ENCODE measurements at places on chromosomes 1 and 21. TPM values are rescaled to one million over a fixed set of nuclear protein-coding genes. Genes with fewer than 3 reads are reported as not detected.

DNA sequence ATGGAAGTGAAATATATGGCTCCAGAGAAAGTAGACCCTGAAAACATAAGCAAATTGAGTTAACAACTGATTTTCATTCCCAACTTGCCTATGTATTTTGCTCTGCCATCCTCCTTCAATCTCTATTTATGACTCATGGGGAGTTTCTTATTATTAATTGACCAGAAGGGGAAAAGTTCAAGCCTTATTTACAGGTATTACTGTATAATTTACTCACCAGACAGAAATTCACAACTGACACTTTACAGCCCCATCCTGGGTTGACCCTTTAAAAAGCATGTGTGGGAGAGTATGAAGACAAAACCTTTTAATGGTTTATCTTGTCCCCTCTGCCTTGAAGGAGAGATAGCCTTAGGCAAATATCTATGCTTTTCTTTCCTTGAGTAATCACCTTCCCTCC lies 39.8 kb upstream of the C1orf53 start:
- no peak overlapping the region for H3K4me3 ChIP-seq
- H3K36me3 ChIP-seq: no peaks in the 10 kb centered on the region
- DNase-seq: no peak
- no peaks in the 10 kb centered on the region for H3K27me3 ChIP-seq

GRCh38 chr1:36515315-36516138 lies 32.8 kb upstream of the CSF3R start:
- H3K27ac ChIP-seq: no peak overlapping the region
- no peaks in the 10 kb centered on the region for H3K36me3 ChIP-seq

Gene GSTM2
- total RNA-seq: 48.3 TPM

Gene VCAM1
- total RNA-seq: 27.8 TPM

Gene RAP1GAP
- total RNA-seq: 0.58 TPM

Gene C1QA
- total RNA-seq: 249 TPM

GRCh38 chr1:195804547-195804946 lies 803.7 kb downstream of the KCNT2 start:
- H3K27ac ChIP-seq: no peak overlapping the region
- no peaks in the 10 kb centered on the region for H3K4me1 ChIP-seq
- no peak for DNase-seq
- H3K4me3 ChIP-seq: no peak overlapping the region

DNA sequence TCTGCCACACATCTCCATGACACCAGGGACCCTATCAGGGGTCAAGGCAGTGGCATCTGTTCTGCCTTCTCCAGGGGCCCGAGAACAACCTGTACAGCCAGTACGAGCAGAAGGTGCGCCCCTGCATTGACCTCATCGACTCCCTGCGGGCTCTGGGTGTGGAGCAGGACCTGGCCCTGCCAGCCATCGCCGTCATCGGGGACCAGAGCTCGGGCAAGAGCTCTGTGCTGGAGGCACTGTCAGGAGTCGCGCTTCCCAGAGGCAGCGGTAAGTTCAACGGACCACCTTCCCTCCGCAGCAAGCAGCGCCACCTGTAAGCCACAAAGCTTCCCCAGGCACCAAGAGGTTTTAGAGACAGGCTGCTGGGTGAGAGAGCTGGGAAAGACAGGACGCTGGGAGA lies 15.9 kb downstream of the MX2 start:
- no peak overlapping the region for H3K4me3 ChIP-seq
- no peak overlapping the region for H3K27ac ChIP-seq
- no peaks in the 10 kb centered on the region for H3K4me1 ChIP-seq
- no peaks in the 10 kb centered on the region for H3K27me3 ChIP-seq

Gene C21orf91
- 19.2 TPM for total RNA-seq

Gene FMO5
- 5.8 TPM for total RNA-seq

DNA sequence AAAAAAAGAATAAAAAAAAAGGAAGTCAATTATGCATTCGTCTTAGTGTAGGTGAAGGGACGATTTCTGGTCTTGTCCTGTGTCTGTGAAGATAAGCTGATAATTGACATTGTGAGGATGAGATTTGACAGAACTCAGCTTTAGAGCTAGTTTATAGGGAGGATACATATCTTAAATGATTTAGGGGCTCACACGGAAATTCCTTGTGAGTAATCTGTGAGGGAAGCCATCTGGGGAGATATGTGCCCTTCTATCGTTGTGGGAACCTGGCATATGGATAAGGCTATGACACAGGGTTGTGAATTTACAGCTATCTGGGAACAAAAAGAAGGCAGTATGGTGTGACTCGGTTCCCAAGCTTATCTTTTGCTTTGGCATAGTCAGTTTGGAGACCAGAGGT lies 71.1 kb downstream of the RABGAP1L start:
- H3K4me1 ChIP-seq: no peaks in the 10 kb centered on the region
- H3K27ac ChIP-seq: no peak overlapping the region
- no peak for DNase-seq
- H3K27me3 ChIP-seq: no peaks in the 10 kb centered on the region
- H3K36me3 ChIP-seq: peaks cover 1% of the 10 kb centered on the region
- no peak overlapping the region for H3K4me3 ChIP-seq

DNA sequence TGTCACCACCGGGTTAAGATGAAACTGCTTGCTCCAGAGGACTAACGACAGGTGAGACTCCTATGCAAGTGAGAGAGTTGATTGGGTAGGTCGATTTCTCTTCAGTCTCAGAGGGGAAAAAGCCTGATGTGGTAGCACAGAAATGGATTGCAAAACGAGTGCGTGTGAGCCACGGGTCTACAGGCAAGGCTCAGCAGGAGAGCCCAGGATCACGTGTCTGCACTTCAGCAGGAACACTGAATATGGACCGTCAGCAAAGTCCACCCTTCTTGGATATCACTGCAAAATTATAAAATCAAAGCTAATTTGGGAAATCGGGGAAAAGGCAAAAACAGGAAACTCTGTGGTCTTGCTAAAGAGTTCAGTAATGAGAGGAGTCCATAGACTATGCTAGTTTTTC lies 107.7 kb upstream of the ZNF648 start:
- H3K4me3 ChIP-seq: no peak overlapping the region
- H3K27me3 ChIP-seq: no peaks in the 10 kb centered on the region
- no peak overlapping the region for H3K27ac ChIP-seq
- H3K4me1 ChIP-seq: peaks cover under 1% of the 10 kb centered on the region
- H3K36me3 ChIP-seq: no peaks in the 10 kb centered on the region
- DNase-seq: peak; percentile 84

Measured in aorta (tissue), 5 donors.